Cerebellum (tissue), 4 donors: ENCODE measurements at places on chromosomes 16 and 17. TPM values are rescaled to one million over a fixed set of nuclear protein-coding genes. Genes with fewer than 3 reads are reported as not detected.

The DOC2B gene
- 32.5 TPM for total RNA-seq

The MFAP4 gene
- total RNA-seq: 2.7 TPM

- DNase-seq: no peak
Observed at GRCh38 chr17:32739722-32740121, 137.2 kb downstream of the MYO1D start.

The LONP2 gene
- 55.3 TPM for total RNA-seq

The ALOX15B gene
- not detected for total RNA-seq

The UBE2G1 gene
- total RNA-seq: 52.4 TPM

The CD7 gene
- not detected for total RNA-seq

The CMTM2 gene
- total RNA-seq: not detected

The MEIOC gene
- not detected for total RNA-seq
